ENCODE measurements at places on chromosomes 3 and 15.

DNA sequence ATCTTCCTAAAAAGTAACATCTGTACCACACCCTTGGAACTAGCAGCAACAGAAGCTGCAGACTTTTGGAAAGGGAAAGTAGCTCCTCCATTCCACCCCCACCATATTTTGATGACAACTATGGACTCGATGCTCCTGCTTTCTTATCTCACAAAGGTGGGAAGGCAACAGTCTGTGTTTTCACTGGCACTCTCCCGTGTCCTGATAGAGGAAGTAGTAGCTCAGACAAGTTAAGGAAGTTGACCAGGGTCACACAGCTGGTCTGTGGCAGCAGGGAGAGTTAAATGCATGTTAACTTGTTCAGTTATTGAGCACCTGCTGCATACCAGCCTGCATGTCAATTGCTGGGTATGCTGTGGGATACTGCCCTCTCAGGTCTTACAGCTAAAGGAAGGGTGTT, 33.1 kb downstream of the BHLHE40 start:
- DNase-seq: no peak

GRCh38 chr15:27575521-27575920, 523.6 kb downstream of the OCA2 start:
- no peak for DNase-seq

GRCh38 chr15:60120100-60120499, 116.0 kb downstream of the FOXB1 start:
- DNase-seq: no peak

DNA sequence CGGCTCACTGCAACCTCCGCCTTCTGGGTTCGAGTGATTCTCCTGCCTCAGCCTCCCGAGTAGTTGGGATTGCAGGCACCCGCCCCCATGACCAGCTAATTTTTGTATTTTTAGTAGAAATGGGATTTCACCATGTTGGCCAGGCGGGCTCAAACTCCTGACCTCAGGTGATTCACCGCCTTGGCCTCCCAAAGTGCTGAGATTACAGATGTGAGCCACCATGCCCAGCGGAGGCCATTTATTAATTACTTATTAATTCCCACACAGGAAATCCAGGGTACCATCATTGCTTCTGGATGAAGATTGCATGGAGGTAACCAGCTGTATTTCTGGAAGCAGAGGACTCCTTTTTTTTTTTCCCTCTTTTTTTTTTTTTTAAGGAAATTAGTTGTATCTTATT, 37.8 kb downstream of the MAP4 start:
- DNase-seq: no peak

All from right cardiac atrium (tissue), 5 donors.